Daoy (cell line): ENCODE measurements at places on chromosomes 11 and 22. TPM values are rescaled to one million over a fixed set of nuclear protein-coding genes. Genes with fewer than 3 reads are reported as not detected.

LARGE2 gene
- 0.92 and 1.0 TPM in 2 replicates for total RNA-seq

ADAMTS8 gene
- total RNA-seq, result not detected in 2 replicates

MRPL23 gene
- 165 and 168 TPM in 2 replicates for total RNA-seq

DNA sequence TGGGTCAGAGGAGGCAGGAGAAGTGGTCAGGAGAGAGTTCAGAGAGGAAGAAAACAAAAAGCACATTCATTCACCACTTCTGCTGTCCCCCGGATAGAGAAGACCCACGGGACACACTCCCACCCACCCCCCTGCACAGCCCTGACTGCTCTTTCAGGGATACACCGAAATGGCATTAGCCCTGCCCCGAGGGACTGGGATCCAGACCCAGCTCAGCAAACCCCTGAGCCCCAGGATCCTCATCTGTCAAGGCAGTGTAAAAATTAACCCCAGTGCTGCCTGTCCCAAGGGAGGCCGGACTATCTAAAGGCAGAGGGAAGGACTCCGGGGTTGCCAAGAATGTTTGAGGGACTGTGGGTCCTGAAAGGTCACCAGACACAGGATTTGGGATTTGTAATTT is 31.2 kb downstream of the TPBGL start:
- no peak for DNase-seq

GRCh38 chr11:128580612-128581011 is 6.7 kb downstream of the ETS1 start:
- no peak for DNase-seq

DNA sequence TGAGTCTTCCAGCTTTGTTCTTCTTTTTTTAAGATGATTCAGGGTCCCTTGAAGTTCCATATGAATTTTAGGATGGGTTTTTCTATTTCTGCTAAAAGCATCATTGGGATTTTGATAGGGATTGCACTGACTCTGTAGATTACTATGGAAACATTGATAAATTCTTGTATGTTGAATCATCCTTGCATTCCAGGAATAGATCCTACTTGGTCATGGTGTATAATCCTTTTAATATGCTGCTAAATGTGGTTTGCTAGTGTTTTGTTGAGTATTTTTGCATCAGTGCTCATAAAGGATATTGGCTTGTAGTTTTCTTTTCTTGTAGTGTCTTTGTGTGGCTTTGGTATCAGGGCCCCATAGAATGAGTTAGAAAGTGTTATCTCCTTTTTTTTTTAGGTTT is 34.9 kb upstream of the PHOX2A start:
- DNase-seq, result no peak

- no peak for DNase-seq
Observed at GRCh38 chr22:49391436-49391835, 436.2 kb downstream of the BRD1 start.

DNA sequence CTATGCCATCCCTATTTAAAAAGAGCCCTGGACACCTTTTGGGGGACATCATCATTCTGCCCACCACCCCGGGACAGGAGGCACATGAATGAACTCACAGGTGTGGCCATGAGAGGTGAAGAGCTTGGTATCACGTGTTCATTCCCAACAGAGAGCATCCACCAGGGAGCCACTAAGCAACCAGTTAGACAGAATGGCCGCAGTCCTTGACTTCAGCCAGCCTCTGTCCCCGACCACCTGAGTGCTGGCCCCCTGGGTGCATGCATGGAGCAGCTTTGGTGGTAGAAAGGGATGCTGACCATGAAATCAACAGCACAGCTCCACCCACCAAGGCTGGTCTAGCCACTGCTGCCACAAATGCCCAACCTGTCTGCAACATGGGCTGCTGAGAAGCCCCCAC is 31.1 kb upstream of the CD81 start:
- no peak for DNase-seq

- DNase-seq, result no peak
Observed at GRCh38 chr22:42418811-42419242, 13.4 kb downstream of the NFAM1 start.

DNA sequence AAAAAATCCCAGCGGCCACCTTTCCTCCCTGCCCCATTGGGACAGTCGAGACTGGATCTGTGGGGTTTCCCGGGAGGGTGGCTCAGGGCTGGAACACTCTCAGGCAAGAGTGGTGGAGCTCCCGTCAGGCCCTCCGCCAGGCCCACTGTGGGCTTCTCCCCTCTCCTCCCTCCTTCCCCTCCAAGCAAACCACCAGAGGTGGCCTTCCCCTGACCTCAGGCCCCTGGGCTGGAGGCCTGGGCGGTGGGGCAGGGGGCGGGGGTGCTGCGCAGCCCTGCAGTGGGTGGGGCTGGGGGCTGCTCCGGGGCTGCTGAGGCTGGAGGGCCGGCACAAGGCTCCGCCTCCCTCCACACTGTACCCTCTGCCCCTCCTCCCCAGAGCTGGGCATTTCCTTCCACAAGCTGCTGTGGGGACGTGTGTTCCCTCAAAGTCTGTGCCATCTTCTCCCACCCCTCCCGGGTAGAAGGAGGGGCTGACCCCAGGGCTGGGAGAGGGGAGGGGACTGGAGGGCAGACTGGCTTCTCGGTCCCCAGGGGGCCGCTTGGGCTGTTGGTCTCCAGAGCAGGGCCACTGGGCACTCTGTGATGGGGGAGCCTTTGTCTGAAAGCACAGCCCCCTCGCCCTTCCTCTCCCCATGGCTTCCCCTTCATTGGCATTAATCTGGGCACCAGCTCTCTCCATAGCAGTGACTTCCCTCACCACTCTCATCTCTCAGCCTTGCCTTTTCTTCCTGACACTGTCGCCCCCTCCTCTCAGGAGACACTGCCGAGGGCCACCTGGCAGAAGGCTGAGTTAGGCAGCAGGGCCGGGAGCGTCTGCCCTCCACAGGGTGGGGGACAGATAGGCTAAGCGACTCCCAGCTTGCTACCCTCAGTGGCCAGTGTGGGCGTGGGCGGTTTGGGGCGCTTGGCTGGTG is 7.1 kb downstream of the RCOR2 start:
- no peak for DNase-seq

- DNase-seq, result no peak
Observed at GRCh38 chr11:17525570-17525969, 18.6 kb downstream of the USH1C start.

- DNase-seq, result no peak
Observed at GRCh38 chr11:126129727-126130671, 67.3 kb upstream of the CDON start.
